Left forelimb (tissue), 1 donor: ENCODE measurements at places on chromosomes 3 and 15.

DNA sequence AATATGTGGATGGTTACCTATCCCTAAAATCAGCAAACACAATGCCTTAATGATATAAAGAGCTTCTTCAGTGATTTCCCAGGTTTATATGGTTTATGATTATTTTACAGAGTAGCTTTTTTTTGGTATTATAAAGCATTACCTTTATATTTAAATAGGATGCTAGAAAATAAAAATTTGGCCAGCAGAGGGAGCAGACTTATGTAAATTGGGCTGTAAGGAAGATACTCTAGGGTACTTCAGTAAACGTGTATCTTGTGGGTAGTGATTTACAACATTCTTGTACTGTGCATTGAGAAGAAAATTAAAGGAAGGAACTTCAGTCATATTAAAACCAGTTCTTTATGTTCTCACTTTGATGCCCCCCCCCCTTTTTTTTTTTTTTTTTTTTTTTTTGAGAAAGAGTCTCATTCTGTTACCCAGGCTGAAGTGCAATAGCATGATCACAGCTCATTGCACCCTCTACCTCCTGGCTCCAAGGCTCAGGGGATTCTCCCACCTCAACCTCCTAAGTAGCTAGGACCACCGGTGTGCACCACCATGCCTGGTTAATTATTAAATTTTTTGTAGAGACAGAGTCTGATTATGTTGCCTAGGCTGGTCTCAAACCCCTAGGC lies 167.9 kb downstream of the BBX start:
- no peak for DNase-seq

DNA sequence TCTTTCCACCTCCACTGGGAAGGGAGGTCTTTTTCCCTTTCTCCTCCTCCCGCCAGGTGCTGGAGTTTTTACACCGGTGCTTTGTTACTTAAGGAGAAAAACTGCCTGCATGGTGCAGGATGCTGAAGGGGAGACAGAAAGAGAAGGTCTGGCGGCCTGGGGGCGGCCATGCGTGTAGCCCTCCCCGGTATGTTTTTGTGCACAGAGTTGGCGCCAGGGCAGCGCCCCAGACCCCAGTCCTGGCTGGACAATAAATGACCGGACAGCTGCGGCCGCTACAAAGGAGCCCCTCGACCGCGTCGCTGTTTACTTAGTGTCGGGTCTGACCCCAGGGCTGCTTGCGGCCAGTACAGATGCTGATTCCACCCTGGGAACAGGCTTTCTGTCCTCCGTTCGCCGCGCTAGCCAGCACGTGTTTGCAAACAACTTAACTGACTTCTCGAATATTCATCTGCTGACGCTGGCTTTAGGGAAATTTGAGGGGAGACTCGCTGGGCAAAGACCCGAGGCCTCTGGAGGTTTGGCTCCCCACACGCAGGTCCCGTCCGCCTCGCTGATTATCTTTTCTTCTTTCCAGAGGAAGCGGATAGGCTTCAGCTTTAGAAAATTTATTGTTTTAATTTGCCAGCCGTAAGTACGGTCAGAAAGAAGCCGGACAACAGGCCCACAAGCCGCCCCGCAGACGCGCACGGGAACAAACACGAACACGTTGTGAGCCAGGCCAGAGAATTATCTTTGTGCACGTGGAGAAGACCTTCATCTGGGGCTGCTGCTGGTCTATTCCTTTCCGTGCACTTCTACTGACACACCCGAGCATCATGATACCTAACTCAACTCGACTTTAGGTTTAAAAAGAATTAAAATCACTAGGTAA lies 46.9 kb downstream of the ZIC4 start:
- no peak for DNase-seq

- no peak for DNase-seq
These were observed 33.5 kb upstream of the PDE8A start for GRCh38 chr15:84947947-84948830.

DNA sequence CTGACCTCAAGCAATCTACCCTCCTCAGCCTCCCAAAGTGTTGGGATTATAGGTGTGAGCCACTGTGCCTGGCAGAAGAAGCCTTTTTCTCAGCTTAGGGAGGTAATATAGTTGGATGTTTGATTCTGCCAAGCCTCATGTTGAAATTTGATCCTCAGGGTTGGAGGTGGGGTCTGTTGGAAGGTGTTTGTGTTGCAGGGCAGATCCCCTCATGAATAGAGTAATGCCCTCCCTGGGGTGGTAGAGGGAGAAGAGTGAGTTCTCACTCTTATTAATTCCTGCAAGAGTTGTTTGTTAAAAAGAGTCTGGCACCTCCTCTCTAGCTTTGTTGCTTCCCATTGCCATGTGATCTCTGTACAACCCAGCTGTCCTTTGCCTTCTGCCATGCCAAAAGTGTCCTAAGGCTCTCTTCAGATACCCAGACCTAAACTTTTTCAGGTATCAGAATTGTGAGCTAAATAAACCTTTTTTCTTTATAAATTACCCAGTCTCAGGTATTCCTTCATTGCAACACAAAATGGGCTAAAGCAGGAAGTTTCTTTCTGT lies 16.4 kb downstream of the NECTIN3 start:
- DNase-seq: no peak

DNA sequence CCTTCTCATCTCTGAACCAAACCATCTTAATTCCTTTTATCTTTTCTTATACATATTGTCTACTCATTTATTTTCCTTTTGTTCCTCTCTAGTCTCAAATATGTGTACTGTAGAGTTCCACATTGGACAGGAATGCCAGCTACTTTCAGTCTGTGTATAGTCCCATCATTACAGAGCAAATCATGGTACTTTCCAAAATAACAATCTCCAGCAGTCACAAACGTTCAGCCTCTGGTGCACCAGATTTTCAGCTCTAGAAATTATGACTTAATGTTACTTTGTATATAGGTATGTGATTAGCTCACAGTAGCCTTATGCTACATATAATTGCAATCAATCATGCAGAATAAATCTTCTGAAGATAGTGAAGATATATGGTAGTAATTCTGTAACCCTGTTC lies 32.5 kb upstream of the TM4SF4 start:
- no peak for DNase-seq

GRCh38 chr3:47444103-47444502 lies 31.6 kb downstream of the SCAP start:
- no peak for DNase-seq

GRCh38 chr15:42974202-42974862 lies 53.8 kb upstream of the TTBK2 start:
- no peak for DNase-seq

DNA sequence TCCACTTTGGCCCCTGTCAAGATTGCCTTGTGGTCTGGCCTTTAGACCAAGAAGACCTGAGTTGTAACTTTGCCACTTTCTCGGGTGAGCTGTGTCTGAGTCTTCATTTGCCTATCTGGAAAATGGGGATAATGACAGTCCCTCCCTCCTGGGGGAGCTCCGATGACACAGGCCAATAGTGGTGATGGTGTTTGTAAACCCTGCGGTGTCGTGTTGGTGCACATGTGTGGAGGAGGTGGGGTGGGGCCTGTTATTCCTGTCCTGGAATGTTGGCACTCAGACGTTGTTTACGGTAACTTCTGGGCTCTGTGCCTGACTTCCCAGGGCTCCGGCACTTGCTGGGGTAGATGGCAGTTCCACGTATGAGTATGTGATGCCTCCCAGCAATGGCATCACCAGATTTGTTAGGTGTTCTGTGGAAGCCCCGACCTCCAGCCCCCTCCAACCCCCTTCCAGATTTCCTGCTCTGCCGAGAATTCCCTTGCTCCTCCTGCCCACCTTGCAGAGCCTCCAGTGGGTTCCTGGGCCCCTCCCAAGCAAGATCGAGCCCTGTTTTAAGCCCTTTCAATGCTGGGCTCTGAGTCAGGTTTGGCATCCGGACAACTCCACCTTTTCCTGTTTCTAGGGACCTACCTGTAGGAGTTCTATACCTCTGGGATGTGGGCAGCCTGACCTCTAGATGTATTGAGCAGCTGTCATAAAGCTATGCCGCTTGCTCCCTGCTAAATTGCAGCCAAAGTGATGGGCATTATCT lies 31.4 kb downstream of the HRH1 start:
- DNase-seq: no peak

GRCh38 chr15:80055933-80056332 lies 3.5 kb upstream of the ZFAND6 start:
- no peak for DNase-seq

- DNase-seq: no peak
These were observed 671.7 kb upstream of the NR2F2 start for GRCh38 chr15:95658799-95659198.

GRCh38 chr15:36469311-36469966 lies 110.0 kb upstream of the CDIN1 start:
- DNase-seq: no peak

DNA sequence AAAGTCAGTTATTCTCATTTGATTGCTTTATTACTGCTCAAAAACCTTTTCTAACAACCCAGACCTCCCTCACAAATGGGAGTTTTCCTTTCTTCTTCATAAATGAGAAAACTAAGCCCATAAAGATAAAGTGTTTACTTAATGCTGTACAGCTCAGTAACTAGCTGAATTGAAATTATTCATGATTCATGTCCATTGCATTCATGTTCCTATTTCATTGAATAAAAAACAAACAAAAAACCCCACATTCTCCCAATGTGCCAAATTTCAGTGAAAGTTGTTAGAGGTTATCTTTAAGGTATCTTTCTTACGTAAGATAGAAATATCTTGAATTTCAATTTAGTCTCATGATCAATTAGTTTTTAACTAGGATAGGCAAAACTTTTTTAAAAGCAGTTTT lies 2.8 kb downstream of the PLSCR2 start:
- DNase-seq: no peak

- DNase-seq: no peak
These were observed 60.8 kb upstream of the ARHGEF26 start for GRCh38 chr3:154060238-154061000.

GRCh38 chr15:80350941-80351610 lies 53.1 kb upstream of the ARNT2 start:
- DNase-seq: no peak

DNA sequence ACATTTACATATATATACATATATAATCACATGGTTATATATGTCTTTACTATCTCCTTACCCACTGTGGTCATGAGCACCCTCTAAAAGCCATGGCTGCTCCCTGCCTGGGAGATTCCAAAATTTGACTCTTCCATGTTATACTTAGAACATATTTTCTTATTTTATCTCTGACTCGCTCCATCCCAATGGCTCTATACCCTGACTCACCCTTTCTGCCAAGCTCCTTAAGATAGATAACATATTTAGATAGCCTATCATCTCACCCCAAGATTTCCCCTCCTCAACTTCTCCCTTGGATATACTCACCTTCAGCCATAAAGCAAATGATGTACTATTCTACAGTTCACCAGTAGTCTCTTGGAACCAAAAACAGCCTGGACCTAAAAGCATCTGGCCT lies 65.1 kb downstream of the CD200R1L start:
- DNase-seq: no peak

- no peak for DNase-seq
These were observed 1.6 kb upstream of the UBA3 start for GRCh38 chr3:69081583-69082262.

DNA sequence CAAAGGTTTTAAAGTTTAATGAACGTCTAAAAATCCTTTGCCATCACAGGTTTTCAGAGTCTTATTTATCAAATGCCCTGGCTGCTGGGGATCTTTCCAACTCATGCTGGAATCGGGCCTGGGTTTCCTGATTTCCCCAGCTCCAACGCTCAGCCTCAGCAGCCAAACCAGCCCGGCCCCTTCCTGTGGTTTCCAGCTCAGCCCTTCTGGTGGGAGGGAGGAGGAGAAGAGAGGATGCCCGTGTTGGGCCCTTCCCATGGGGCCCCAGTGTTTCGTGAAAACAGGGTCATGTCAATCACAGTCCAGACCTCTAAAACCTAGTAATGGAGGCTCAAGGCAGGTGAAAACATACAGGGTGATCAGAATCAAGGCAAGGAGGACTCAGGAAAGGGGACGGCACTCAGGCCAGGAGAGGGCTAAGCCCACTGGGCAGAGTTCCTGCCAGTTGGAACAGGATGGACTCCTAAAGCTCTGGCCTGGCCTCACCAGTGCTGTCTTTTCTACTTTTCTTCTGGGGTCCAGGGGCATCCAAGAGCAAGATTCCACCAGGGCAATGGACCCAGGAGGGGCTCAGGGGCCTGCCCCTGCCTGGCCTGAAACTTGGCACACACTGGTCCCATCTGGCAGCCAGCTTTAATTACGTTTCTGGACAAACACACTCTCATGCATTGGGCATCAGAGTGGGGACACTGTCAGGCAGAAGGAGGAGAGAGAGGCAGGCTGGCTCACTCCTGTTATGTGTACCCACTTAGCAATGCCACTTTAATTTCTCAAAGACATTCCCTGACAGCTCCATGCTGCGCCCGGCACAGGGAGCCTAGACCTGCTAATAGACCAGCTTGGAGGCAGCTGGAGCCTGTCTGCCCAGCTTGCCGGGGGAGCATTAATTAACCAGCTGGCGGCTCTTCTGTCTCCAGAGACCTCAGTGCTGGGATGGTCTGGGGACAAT lies 194.6 kb downstream of the FAM43A start:
- DNase-seq: no peak

- no peak for DNase-seq
These were observed 39.0 kb downstream of the UNC13C start for GRCh38 chr15:54017251-54017650.

GRCh38 chr3:87158823-87159222 lies 68.3 kb upstream of the CHMP2B start:
- no peak for DNase-seq

DNA sequence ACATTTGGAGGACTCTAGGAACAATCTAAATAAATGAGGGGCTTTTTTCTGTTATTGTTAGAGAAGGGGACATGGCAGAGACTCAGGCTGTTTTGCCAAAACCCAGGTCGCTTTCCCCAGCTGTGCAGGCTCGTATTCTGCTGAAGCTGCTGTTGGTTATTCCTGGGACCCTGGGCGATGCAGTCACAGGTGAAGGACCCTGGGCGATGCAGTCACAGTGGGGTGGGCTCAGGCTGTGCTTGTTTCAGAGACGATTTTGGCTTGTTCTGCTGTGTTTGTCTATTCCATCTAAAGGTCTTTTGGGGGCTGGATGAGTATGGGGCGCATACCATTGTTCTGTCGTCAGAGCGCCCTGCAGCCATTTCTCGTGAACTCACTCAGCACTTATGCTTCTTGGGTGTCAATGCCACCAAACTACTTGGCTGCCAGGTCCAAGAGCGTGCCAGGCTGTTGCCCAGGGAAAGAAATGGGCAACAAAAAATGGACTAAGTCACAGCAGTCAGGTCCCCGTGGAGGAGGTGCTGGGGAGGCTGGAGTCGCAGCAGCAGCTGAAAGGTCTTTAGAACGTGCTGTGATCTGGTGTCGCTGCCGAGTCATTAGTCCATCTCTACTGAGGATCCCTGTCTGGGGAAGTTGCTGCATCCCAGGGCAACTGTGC lies 151.4 kb downstream of the CHDH start:
- peak; percentile 53 for DNase-seq

GRCh38 chr3:183895296-183895695 lies 10.6 kb upstream of the PARL start:
- DNase-seq: no peak

- no peak for DNase-seq
These were observed 7.0 kb upstream of the RNF111 start for GRCh38 chr15:58980351-58980939.

- peak; percentile 82 for DNase-seq
These were observed 426 bp downstream of the CBLB start for GRCh38 chr3:105868431-105868741.

DNA sequence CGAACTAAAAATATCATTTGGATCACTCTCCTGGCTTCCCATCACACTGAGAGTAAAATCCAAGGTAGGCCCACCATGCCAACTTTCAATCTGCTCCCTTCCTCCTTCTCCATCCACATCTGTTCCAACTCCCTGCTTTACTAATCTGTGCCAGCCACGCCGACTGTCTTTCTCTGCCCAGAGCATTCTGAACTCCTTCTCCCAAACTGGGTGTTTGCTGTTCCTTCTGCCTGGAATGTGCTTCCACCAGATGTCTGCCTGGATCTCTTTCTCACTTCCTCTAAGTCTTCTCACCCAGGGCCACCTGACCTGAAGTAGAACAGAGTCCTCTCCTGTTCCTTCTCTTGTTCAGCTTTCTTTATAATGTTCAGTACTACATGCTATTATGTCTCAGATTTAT lies 5.6 kb upstream of the ARL8B start:
- no peak for DNase-seq
